Activated T-helper 1 cell treated with anti-CD3 and anti-CD28 coated beads, Interleukin-2, amount 50 U/mL, for 16 hours (primary cell): ENCODE measurements at places on chromosomes 6 and 20.

GRCh38 chr20:32986331-32986966, 17.8 kb downstream of the SUN5 start:
- DNase-seq, result no peak

DNA sequence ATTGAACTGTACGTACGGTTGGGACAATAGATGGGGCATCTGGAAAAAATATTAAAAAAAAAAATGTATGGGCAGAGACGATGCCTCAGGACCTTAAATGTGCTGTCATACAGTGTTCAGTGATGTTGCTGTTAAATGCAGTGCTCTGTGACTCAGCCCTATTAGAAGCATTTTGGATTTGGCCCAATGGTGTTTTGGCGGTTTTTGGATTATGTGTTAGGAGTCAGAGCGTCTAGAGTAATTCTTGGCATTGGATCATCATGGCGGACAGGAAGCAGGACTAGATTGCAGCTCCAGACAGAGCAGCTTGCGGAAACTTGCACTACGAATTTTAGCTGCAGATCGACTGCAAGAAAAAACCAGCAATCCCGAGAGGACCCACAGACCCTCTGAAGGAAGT, 280.0 kb downstream of the SOX4 start:
- no peak for DNase-seq

DNA sequence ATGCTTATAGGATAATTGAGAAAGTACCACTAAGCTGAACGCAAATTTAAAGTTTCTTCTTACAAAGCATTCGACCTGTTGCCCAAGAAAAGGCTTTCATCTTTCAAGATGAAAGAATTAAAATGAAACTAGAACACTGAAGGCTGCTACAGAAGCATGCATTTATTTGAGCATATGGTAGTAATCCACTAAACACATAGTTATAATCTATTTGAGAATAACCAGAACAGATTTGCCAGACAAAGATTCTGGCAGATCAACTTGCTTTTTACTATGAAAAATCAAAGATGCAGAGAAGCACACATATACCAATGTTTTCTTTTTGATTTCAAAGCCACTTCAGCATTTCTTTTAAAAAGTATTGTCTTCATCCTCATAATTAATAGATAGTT, 412.2 kb downstream of the UTRN start:
- DNase-seq, result no peak

- DNase-seq, result no peak
Observed at GRCh38 chr6:131762984-131763383, 44.8 kb upstream of the ENPP1 start.

GRCh38 chr6:17820055-17820454, 113.3 kb upstream of the NUP153 start:
- DNase-seq, result no peak

DNA sequence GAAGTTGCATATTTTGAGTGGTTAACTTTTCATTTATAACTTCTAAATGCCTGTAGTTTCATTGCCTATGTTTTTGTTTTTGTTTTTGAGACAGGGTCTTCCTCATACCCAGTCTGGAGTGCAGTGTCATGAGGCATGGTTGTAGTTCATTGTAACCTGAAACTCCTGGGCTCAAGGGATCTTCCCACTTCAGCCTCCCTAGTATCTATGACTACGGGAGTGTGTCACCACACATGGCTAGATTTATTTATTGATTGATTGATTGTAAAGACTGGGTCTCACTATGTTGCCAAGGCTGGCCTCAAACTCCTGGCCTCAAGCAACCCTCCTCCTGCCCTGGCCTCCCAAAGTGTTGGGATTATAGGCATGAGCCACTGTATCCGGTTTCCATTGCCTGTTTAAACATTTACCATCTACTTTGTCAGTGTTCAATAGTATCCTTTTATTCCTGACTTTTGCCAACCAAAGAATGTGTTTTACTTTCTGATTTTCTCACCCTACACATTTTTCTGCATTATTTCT, 144.6 kb downstream of the CDKAL1 start:
- DNase-seq, result no peak

- no peak for DNase-seq
Observed at GRCh38 chr20:4810426-4811019, 88.8 kb downstream of the PRND start.

- DNase-seq, result no peak
Observed at GRCh38 chr20:36830791-36831691, 44.9 kb upstream of the TLDC2 start.

- DNase-seq, result no peak
Observed at GRCh38 chr6:39452306-39453145, 130.0 kb upstream of the KCNK16 start.

- DNase-seq, result no peak
Observed at GRCh38 chr20:560680-561079, 17.1 kb upstream of the CSNK2A1 start.

GRCh38 chr6:9875605-9876353, 539.1 kb downstream of the TFAP2A start:
- DNase-seq, result no peak

DNA sequence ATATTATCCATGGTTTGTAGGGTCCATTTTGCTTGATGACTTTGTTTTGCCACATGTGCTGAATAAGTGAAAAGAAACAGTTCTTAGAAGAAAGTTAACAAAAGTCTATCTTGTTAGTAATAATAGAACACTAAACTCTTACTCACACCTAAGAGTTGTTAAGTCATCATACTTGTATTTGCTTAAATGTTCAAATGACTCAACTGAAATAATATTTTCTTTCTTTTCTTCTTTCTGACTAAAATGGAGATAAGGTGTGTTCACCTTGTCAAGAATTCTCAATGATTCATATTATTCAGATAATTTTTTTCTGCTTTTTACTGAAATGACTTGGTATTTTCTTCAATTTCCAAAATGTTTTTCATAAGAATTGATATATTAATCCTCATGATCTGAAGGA, 327.2 kb downstream of the HTR1B start:
- no peak for DNase-seq

DNA sequence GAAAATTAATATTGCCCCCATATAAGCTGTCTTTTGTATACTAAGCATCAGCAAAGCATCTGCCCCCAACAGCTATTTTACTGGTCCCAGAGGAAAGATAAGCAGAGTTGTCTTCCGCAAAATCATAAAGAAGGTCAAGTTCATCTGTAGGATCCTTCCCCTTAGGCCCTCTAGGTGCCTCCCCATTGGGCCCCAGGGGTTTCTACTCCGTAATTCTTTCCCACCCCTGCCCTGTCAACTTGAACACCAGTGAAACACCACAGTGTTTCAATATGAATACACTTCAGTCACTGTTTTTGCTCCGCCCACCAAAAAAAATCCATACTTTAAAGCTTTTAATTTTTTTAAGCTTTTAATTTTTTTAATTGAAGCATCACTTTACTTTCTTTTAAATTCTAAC, 159.2 kb downstream of the ATXN1 start:
- peak; percentile 6 for DNase-seq

GRCh38 chr20:64158346-64159285, 5.6 kb upstream of the MYT1 start:
- no peak for DNase-seq
